ENCODE measurements at places on chromosomes 4 and X.
A peak's percentile ranks its signal among the peaks of the same experiment; 100 is the strongest.

GRCh38 chr4:139808808-139809756 is 143.5 kb downstream of the MGST2 start:
- no peak for DNase-seq

- no peak for DNase-seq
Measured at GRCh38 chr4:72094059-72094797, 62.4 kb downstream of the NPFFR2 start.

DNA sequence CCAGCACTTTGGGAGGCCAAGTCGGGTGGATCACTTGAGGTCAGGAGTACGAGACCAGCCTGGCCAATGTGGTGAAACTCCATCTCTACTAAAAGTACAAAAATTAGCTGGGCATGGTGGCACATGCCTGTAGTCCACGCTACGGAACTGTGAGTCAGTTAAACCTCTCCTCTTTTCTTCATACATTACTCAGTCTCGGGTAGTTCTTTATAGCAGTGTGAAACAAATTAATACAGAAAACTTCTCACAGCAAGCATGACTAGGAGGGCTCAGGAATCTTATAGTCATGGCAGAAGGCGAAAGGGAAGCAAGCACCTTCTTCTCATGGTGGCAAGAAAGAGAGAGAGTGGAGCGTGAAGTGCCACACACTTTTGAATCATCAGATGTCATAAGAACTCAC is 358.9 kb downstream of the NLGN4X start:
- DNase-seq: no peak

GRCh38 chrX:57156397-57157049 is 19.3 kb upstream of the SPIN2A start:
- peak; percentile 12 for DNase-seq

- peak; percentile 34 for DNase-seq
Measured at GRCh38 chrX:9745417-9746115, 20.1 kb downstream of the GPR143 start.

- no peak for DNase-seq
Measured at GRCh38 chrX:45794995-45795337, 594.3 kb upstream of the DIPK2B start.

- peak; percentile 59 for DNase-seq
Measured at GRCh38 chrX:154051201-154051810, 31.6 kb upstream of the IRAK1 start.

DNA sequence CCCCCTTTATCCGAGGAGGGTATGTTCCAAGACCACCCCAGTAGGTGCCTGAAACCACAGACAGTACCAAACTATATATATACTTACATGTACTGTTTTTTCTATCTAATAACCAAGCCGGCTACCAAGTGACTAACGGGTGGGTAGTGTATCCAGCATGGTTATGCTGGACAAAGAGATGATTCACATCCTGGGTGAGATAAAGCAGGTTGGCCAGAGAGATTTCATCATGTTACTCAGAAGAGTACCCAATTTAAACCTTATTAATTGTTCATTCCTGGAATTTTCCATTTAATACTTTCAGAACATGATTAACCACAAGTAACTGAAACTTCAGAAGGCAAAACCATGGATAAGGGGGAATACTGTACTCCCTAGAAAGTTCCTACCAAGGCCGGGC is 46.5 kb downstream of the RFC1 start:
- peak; percentile 91 for DNase-seq

DNA sequence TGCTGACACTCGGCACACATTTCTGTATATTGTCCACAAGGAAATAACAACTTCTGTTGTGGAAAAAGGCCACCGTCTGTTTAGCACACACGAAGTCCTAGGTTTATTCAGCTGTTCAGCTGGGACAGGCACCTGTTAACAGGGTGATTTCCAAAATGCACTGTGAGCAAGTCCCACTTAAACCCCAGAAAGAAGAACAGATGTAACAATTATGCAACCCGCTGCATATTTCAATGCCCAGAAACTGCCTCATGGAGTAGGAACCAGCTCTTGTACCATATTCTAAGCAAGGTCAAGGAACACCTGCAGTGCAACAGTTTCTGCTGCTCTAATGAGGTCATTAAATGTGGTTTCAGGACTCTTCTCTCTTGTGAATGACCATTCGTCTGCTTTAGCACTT is 77.1 kb downstream of the GEMIN8 start:
- DNase-seq: no peak

DNA sequence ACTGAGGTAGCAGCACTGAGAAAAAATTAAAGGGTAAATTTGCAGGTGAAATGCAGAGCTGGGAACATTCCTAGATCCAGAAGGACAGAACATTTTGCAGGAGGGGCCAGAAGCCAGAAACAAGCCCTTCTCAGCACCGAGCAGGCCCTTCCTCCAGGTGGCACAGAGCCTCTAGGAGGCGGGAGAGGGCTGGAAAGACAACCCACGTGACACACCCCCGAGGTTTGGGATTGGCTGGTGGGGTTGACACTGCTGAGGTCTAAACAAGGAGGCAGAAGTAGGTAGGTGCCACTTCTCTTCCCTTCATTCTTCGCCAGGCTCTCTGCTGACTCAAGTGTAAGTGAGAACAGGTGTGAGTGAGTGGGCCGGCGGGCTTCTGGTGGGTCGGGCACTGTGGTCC is at the start of gene PAGE4:
Gene PAGE4, plus strand, starts transcription at position 288 of the 400 bp plus-strand sequence. CDS start 1,126 bp downstream, outside the sequence.
- no peak for DNase-seq

DNA sequence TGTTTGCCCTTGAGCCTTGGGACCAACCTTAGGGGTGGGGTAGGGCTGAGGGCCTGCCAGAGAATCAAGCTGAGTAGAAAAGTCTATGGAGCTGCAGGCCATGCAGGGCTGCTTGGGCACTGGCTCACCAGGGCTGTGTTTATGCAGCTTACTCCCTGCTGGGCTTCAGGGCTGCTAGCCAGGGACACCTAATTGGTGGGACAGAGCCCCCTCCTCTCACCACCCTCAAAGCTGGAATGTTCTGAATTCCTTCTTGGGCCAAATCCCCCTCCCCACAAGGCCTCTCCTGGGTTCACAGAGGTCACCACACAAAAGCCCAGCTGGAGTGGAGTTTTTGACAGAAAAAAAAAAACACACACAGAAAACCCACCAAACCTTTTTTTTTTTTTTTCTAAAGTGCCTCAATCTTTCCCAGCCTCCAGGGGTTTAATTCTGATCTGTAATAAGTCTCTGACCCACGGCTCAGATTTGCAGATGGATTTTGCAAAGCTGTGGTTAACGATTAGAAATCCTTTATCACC is at the start of gene CLDN2:
Gene CLDN2, plus strand, starts transcription at position 471 of the 521 bp plus-strand sequence. CDS start 7,827 bp downstream, outside the sequence.
- DNase-seq: no peak

GRCh38 chrX:154819771-154820341 is 14.6 kb upstream of the MPP1 start:
- DNase-seq: no peak

DNA sequence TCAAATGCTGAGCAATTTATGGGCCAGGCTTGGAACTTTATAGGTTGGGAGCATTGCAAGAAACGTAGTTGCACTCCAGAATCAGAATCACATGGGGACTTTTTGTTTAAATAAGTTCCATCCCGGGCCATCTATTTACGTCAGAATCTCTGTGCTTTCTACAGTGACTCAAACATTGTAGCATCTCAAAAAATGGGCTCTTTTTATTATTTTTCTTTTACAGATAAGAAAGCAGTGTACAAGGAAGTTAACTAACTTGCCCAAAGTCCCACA is 10.2 kb downstream of the CC2D2A start:
- peak; percentile 53 for DNase-seq

- no peak for DNase-seq
Measured at GRCh38 chrX:80021621-80022020, 7.1 kb downstream of the TBX22 start.

GRCh38 chr4:101806914-101807313 is 16.4 kb downstream of the BANK1 start:
- peak; percentile 57 for DNase-seq

DNA sequence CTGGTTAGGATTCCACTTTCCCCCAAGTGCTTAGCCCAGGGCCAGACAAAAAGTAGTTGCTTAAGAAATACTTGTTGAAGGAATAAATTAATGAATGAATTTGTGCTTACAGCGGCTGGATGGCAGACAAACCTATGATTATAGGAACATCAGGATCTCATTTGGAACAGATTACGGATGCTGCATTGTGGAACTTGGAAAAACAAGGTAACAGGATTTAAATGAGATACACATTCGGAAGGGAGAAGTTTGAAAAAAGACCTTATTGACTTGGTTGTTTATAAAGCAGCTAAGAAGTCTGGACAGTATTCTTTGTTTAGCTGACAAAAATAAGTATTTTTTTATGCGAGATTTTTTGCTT is 572 bp downstream of the EXOSC9 start:
- no peak for DNase-seq

DNA sequence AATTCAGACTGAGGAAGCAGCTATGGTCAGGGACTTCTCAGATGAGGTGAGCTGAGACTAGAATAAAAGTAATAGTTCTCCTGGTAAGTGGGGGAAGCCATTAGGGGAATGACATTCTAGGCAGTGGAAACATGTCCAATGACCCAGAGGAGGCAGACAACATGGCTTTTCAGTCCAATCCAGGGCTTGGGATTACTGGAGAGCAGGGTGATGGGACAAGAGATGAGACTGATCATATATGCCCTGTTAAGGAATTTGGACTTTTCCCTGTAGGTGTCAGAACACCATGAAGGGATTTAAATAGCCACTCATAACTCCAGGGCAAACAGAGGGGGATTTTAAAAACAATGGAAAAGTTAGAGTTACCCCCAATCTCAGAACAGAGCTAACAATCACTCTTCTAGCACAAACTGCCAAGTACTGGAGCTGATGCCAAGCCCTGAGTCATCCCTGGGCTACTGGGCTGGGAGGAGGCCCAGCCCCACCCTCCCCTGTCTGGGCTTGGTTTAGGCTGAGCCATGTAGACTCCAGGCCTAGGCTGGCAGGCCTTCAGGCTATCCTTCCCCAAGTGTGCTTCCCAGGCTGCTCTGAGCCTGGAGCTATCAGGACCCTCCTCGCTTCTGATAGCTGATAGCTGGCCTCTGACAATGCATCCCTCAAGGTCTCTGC is 22.7 kb upstream of the MSN start:
- peak; percentile 85 for DNase-seq

GRCh38 chr4:109816082-109816442 is 500 bp downstream of the GAR1 start:
- no peak for DNase-seq

DNA sequence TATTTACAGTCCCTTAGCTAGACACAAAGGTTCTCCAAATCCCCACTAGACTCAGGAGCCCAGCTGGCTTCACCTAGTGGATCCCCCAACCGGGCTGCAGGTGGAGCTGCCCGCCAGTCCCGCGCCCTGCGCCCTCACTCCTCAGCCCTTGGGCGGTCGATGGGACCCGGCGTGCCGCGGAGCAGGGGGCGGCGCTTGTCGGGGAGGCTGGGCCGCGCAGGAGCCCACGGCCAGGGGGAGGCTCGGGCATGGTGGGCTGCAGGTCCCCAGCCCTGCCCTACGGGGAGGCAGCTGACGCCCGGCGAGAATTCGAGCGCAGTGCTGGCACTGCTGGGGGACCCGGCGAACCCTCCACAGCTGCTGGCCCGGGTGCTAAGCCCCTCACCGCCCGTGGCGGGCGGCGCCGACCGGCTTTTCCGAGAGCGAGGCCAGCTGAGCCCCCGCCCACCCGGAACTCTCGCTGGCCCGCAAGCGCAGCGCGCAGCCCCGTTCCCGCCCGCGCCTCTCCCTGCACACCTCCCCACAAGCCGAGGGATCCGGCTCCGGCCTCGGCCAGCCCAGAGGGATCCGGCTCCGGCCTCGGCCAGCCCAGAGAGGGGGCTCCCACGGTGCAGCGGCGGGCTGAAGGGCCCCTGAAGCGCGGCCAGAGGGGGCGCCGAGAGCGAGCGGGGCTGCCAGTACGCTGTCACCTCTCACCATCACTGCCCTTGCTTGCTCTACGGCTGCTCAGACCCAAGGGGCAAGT is 39.4 kb downstream of the WFS1 start:
- no peak for DNase-seq

DNA sequence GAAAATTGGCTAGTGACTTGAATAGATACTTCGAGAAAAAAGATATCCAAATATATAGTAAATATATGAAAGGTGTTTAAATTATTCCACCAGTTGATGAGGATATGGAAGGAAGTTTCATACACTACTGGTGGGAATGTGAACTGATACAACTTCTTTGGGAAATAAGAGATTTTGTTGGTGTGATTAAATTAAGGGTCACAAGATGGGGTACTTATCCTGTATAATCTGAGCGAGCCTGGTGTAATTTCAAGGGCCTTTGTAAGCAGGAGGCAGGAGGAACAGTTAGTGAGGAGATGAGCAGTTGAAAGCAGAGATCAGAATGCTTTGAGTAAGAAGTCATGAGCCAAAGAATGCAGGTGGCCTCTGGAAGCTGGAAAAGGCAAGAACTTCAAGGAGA is 192.2 kb downstream of the KCTD8 start:
- DNase-seq: no peak

DNA sequence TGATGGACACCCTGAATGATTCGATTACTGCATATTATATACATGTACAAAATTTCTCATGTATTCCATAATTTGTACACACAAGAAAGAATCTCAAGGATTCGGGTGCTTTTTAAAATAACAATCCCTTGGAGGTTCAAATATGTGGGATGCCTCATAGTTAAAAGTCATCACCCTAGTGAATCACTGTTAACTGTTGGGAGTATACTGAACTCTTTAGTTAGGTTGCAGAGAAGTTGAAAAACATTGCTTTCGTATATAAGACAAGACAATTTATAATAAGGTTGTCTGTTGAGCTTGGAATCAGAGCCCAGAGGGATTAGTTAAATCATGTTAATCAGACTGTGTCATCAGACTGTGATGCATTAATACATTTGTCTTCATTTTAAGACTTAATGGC is 15.6 kb downstream of the DCK start:
- DNase-seq: peak; percentile 70

DNA sequence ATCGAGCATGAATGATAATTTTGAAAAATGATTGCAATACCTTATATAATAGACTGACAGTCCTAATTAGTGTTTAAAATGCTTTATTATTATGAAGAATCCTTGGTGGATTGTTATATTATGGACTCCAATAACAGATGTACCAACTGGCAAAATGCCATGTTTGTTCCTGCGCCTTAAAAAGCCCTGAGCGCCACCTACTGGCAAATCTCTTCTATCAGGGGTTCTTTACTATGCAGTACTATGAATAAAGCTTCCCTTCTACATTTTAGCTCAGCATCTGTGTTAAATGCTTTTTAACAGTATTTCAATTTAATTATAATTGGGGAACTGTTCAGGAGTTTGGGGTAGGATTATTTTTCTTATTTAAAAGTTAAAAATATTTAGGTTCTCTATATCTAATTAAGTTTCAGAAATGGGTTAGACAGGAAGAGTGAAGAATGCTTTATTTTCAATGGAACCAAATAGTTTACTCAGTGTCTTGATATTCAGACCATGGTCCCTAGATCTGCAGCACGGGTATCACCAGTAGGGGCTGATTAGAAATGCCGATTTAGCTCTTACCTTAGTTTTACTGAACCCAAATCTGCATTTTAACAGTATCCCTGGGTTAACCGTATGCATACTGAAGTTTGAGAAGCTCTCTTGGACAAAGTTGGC is 20.0 kb downstream of the CFAP97 start:
- peak; percentile 82 for DNase-seq

GRCh38 chrX:17587366-17587765 is 149.9 kb upstream of the SCML1 start:
- no peak for DNase-seq

- DNase-seq: peak; percentile 6
Measured at GRCh38 chrX:18938710-18939109, 45.2 kb downstream of the PHKA2 start.

Data from fibroblast of skin of back (primary cell).